BJ (cell line): ENCODE measurements at places on chromosomes 13 and 19. TPM values are rescaled to one million over a fixed set of nuclear protein-coding genes. Genes with fewer than 3 reads are reported as not detected.

KLHL26 gene
- 0.91 and 2.3 TPM in 2 replicates for polyA plus RNA-seq

SHD gene
- not detected in 2 replicates for polyA plus RNA-seq

LRCH1 gene
- 8.3 and 13.2 TPM in 2 replicates for polyA plus RNA-seq

DNA sequence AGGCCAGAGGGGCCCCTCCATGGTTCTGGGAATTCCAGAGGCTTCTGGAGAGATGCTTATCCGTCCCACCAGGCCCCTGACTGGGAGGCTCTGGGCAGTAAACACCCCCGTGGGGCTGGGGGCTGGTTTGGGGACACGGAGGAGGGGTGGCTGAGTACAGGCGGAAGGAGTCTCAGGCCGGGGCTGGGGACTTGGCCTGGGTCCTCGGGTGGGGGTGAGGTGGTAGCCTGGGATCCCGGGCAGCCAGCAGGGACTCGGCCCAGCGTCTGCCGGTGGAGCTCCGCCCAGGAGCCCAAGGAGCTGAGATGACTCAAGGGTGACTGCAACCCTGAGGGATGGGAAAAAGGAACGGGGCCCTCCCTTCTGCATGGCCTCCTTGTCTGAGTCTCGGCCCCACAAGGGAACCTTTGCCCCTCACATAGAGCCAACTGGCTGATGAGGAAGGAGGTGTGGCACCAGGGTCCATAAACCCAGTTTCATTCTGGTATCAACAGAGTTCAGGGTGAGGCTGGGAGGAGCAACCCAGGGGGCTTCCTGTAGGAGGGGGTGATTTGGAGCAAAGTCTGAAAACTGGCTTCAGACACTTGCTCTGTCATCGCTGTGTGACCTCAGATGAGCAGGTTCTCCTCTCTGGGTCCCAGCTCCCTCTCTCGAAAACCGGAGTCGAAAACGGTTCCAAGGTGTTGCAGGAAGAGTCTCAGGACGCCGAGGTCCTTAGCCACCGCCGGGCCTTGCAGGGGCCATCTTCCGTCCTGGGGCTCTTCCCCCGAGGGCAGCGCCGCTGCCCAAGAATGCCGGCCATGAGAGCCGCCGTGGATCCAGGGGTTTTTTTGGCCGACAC lies 809 bp downstream of the MISP start:
- peak; percentile 43 for DNase-seq

APOE gene
- 2.8 and 3.6 TPM in 2 replicates for polyA plus RNA-seq

DNA sequence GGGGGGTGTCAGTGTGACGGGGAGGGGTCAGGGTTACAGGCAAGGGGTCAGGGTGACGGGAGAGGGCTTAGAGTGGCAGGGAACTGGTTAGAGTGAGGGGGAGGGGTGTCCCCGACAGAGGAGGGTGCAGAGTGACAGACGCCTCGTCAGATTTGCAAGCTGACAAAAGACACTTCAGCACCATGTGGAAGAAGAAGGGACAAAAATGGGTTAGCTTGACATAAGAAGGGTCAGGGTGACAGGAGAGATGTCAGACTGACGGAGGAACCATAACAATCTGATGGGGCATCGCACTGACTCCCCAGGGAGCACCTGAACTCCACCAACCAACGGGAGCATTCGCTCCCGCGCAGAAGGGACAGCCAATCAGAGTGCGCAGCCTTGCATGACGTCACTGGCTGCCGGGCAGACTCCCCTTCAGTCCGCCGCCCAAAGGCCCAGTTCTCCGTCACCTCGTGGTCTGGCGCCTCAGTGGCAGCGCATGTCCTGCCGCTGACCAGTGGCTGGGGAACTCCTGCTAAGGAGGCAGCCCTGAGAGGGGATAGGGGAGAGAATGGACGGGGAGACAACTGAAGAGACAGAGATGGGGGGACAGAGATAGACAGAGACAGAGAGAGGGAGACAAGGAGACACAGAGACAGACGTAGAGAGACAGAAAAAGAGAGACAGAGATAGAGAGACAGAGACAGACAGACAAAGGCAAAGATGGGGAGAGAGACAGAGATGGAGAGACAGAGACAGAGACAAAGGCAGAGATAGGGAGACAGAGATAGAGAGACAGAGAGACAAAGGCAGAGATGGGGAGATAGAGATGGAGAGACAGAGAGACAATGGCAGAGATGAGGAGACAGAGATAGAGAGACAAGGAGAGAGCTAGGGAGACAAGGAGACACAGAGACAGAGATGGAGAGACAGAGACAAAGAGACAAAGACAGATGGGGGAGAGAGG lies 30.2 kb downstream of the C19orf81 start:
- peak; percentile 5 for DNase-seq

PTGIR gene
- 16.9 and 27.8 TPM in 2 replicates for polyA plus RNA-seq

DNA sequence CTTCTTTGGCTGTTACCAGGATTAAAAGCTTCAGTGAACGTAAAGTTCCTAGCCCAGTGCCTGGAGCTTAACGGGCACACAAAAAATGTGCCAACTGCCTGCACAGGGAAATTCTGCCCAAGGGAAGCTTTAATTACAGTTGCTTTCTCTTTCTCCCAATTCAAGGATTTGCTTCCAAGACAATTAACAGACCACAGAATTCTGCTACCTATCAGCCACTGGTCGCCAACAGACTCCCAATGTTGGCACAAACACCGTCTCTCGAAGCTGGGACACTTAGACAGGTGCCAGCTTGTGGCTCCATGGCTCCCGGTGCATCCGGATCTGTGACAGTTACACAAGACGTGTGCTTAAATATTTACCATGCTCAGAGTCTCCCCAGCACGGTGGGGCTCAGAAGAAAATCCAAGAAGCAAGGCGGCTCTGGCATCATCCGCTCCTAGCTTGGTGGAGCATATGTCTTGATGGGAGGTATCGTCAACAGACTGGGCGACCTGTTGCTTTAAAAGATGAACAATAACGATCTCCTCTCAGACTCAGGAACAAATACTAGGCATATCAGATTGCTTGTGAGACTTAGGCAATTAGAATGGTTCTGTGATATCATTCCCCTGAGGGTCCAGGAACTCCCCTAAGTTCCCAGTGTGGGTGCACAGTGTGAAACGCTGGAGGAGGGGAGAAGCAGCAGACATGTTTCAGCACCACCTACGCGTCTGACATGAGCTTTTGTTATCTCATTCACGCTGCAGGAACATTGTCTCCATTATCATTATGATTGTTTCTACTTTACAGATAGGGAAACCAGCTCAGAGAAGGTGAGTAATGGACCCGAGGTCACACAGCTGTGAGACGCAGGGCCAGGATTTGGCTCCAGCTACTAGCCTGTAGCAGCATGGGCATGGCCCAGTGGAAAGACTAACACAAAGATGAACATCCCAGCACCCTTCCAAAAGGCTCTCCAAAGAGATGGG lies 61.6 kb downstream of the ALOX5AP start:
- no peak for DNase-seq

PCDH8 gene
- 0.83 and 1.8 TPM in 2 replicates for polyA plus RNA-seq

DNA sequence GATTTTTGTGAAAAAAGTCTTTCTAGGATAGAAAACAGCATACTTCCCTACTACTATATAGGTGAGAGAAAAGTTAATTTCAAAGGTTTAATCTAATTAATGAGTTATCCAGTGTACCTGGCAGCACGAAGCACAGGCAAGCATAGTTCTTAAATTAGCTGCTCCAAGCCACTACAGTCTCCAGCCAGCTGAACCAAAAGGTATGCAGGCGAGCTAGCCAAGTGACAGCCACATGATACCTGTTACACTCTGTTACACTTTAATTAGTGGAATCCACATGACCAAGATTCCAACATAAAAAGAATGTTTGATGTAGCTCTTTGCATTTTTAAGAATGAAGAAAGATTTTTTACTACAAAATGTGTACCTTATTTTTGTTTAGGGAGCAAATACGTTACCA lies 15.5 kb downstream of the SLC25A30 start:
- DNase-seq: no peak

RNU6-9 gene
- not detected in 2 replicates for polyA plus RNA-seq

ADAMTSL5 gene
- 15.0 and 21.5 TPM in 2 replicates for polyA plus RNA-seq

GRCh38 chr19:27679399-27679798 lies 1533.6 kb downstream of the UQCRFS1 start:
- DNase-seq: no peak

GRCh38 chr13:97373787-97374186 lies 60.2 kb upstream of the RAP2A start:
- no peak for DNase-seq
